NCI-H345 (cell line): ENCODE measurements at places on chromosomes 5 and 9.

GRCh38 chr9:99134893-99135341 is 30.0 kb downstream of the TGFBR1 start:
- DNase-seq: no peak

DNA sequence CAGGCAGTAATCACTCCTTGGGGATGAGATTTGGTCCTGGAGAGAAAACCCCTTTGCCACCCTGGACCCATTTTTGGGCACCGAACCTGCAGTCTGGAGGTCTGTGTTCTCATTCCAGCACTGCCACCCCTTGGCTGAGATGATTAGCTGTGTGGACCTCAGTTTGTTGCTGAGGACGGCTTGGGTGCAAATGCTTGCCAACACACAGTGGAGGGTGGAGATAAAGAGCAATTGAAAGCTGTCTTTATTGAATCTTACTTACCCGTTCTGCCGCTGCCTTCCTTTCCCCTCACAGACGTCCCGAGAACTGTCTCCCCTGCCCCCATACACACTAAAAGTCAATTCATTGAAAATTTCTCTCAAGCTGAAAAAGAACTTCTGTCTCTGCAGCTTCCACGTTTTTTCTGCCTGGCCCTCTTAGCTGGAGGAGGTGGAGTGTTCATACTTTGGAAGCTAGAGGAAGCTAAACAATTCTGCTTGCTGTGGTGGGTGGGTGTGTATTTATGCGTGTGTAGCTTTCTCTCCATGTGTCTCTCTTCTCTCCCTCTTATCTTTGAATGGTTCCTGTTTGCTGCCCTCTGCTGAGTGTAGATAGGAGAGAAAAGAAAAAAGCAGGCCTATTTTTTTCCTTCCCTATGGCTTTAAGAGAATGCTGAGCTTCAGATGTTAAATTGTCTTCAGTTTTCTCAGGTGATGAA is 6.6 kb downstream of the GALNT10 start:
- DNase-seq: peak; percentile 67

- peak; percentile 30 for DNase-seq
Observed at GRCh38 chr9:71819115-71819739, 50.9 kb upstream of the CEMIP2 start.

- peak; percentile 66 for DNase-seq
Observed at GRCh38 chr9:105694848-105695581, 674 bp downstream of the TMEM38B start.

DNA sequence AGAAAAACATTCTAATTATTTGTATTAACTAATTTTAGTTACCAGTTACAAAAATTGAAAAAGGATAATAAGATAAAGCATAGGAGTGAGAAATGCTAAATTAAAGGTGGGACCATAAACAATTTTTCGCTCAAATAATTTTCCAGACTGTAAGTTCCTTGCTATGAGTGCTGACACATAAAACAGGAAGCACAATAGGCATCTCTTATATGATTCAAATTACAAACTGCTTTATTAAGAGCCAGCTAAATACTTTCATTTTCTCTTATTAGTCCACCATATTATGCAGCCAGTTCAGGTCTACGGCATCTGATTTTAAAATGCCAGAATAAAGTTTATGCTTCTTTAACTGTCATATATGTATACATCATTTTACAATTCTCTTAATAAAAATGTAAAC is 4.4 kb downstream of the RC3H2 start:
- DNase-seq: no peak

GRCh38 chr9:75086541-75087288 is 1.2 kb downstream of the NMRK1 start:
- no peak for DNase-seq

DNA sequence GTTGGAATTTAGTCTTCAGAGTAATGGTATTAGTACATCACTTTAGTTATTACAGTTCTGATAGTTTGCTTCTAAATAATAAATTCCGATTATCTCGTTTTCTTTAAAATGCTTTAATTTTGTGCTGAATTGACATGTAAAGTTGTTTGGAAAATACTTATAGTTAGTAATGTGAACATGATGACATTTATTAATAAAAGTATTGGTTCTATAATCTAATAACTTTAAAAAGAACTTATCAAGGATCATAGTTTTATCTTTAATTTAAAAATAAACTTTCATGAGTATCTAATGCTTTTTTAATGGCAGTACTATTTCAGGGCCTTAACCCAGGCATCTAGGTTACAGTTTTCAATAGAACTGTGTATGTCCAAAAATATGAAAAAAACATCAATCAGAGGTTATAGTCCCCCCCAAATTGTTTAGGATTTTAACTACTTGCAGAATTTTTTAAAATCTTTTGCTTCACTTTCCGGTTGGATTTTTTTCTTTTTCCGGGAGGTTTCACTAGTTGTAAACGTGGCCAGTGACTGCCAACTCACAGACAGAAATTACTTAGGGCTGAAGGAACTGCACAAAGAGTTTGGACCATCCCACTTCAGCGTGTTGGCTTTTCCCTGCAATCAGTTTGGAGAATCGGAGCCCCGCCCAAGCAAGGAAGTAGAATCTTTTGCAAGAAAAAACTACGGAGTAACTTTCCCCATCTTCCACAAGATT is 680 bp downstream of the GPX8 start:
- DNase-seq: no peak

DNA sequence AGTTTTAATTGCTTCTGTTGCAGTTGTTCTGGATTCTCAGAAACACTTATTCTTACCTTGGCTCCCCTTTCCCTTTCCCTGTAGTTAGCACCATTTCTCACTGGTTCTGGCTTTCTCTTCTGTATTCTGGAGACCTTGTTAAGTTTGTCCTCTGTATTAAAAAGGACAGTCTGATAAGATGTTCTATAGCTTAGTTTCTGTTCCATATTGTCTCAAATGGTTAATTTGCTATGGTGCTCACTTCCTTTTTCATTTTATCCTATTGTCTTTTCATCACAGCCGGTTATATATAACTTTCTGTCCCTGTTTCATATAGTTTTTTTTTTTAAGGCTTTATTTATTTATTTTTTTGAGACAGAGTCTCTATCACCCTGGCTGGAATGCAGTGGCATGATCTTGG is 41.4 kb upstream of the KIAA1958 start:
- DNase-seq: no peak

- DNase-seq: no peak
Observed at GRCh38 chr5:158538506-158539074, 561.1 kb downstream of the EBF1 start.

DNA sequence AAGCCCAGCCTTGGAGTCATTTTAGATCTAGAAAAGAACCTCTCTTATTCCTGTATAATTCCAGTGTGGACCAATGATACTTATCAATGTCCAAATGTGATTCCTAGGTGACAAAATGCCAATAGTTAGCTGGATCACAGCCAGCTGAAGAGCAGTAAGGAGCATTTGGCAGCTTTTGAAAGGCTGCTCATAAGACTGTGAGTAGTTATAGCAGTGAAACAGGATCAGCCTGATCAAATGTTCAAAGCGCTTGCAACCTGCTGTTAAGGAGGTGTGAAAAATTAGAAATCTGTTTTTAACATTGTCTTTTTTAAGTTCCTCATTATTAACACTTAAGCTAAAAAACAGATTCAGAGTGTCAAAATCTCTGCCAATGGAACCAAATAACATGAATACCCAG is 85.1 kb downstream of the SSBP2 start:
- DNase-seq: no peak

DNA sequence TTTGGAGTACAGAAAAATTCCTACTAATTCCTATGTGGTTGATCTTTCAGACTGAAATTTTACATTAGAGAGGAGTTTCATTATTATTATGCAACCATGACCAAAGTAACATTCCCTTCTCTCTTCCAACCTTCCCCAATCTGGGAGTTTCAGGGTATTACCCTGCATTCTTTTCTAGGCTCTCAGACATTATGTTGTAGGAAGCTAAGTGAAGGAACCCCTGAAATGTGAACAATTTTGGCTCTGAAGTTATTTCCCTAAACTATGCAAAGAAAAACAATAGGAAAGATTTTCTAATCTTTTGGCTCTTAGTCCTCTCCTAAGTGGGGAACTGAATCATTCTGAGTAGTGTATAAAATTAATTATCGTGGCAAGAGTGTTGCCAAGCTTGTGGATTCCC is 63.3 kb upstream of the ZFAND5 start:
- no peak for DNase-seq

DNA sequence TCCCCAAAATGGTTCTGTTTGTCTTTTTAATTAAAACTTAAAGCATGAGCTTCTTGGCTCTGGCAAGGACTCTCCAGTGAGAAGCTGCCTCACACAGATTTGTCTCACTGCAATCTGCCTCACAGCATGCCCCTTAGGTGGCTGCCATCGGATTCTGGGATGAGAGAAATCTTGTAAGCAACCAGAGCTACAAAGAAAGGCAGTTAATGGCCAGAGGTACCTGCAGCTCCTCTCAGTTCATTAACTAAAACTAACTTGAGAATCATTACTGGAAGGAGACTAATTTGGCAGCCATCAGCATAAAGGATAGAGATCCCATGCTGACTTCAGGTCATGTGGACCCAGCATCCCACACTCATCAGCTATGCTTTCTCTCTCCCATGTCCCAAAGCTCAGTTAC is 220.6 kb upstream of the DMAC1 start:
- no peak for DNase-seq

DNA sequence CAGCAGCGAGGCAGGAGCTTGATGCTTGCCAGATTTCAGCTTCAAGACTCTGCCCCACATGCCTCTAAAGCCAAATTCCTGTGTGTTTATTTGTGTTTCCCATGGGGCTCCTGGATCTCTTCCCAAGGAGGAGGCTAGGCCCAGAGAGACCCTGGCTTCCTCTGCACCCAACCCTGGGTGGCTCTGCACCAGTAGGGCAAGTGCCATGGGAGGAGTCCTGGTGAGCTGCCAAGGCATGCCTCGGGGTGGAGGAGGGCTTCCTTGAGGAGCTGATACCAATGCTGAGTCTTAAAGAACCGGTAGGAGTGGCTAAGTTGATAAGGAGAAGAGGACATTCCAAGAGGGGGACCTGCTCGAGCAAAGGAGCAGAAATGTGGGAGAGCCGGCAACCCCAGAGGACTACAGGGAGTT is 6.8 kb upstream of the TIFAB start:
- DNase-seq: no peak

- no peak for DNase-seq
Observed at GRCh38 chr5:140312067-140312790, 9.3 kb upstream of the PFDN1 start.

DNA sequence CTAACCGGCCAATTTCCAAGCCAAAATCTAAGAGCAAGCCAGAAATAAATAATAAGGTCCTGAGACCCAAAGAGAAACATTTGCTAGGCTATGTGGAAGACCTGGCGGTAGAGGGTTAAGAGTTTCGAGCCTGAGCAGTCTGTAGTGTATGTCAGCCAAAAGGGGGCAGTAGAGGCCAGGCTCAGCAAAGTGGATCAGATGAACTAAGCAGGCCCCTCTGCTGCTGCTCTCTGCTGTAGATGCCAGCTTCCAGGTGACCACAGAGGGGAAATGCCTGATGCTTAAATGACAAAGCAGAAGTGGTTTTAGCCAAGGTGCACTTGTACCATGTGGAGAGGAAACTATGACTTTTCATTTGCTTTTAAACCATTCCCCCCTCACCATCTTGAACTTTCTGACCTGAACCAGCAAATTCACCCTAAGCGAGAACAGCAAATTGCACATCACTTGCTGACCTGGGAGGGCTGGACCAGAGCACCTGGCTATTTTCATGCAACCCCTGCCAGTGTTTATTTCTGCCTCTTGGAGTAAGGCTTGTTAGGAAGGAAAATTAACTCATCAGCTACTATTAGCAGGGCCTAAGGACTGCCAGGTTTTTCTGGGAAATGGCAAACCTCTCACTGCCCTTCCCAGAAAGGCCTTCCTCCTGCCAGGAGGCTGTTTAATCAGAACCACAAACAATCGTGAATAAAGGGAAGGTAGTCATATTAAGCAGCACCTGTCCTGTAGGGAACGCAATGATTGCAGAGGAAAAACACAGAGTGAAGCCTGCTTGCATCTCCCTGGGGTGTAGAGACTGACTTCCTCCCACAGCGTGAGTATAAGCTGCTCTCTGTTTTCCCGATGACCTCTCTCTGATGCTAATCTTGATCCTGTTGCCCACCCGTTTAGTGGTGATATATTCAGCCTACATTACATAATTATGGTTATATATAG is 818.2 kb downstream of the TLR4 start:
- DNase-seq: peak; percentile 14

DNA sequence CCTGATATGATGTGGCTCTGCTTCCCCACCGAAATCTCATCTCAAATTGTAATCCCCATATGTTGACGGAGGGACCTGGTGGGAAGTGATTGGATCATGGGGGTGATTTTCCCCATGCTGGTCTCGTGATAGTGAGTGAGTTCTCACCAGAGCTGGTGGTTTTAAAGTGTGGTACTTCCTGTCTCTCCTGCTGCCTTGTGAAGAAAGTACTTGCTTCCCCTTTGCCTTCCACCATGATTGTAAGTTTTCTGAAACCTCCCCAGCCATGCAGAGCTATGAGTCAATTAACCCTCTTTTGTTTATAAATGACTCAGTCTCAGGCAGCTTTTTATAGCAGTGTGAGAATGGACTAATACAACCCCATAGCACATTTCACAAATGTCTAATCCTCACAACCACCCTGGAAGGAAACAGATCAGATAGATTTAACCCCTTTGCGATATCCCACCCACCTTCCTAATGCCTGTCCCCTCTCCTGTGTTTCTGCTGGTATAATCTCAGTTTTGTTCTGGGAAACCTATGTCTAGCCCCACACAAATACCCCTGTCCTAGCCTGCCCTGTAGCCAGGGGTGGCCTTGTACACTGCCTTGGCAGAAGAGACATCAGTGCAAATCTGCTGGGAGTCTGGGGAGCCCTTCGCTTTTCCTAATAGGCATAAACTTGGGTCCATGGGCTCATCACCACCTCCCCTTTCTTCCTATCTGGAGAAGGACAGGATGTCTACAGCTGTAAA is 157.0 kb upstream of the RAI14 start:
- no peak for DNase-seq

DNA sequence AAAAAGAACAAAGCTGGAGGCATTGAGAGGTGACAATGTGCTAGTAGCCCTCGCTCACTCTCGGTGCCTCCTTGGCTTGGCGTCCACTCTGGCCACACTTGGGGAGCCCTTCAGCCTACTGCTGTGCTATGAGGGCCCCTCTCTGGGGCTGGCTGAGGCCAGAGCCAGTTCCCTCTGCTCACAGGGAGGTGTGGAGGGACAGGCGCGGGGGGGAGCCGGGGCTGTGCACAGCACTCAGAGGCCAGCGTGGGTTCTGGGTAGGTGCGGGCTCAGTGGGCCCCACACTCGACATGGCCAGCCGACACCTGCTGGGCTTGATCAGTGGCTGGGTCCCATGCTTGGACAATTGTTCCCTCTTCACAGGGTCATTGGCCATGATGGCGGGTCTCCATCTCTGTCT is 202.5 kb upstream of the GRAMD2B start:
- no peak for DNase-seq

GRCh38 chr9:95032580-95033341 is 284.7 kb downstream of the FANCC start:
- DNase-seq: peak; percentile 55

- peak; percentile 36 for DNase-seq
Observed at GRCh38 chr9:91426123-91426745, 2.6 kb upstream of the NFIL3 start.

- DNase-seq: no peak
Observed at GRCh38 chr5:128736553-128736952, 198.5 kb upstream of the FBN2 start.

GRCh38 chr9:137411645-137412380 is 11.1 kb downstream of the EXD3 start:
- no peak for DNase-seq

GRCh38 chr5:111582451-111582850 is 70.1 kb upstream of the STARD4 start:
- DNase-seq: no peak
